GM03348 (cell line): ENCODE measurements at places on chromosomes 5 and 9.

DNA sequence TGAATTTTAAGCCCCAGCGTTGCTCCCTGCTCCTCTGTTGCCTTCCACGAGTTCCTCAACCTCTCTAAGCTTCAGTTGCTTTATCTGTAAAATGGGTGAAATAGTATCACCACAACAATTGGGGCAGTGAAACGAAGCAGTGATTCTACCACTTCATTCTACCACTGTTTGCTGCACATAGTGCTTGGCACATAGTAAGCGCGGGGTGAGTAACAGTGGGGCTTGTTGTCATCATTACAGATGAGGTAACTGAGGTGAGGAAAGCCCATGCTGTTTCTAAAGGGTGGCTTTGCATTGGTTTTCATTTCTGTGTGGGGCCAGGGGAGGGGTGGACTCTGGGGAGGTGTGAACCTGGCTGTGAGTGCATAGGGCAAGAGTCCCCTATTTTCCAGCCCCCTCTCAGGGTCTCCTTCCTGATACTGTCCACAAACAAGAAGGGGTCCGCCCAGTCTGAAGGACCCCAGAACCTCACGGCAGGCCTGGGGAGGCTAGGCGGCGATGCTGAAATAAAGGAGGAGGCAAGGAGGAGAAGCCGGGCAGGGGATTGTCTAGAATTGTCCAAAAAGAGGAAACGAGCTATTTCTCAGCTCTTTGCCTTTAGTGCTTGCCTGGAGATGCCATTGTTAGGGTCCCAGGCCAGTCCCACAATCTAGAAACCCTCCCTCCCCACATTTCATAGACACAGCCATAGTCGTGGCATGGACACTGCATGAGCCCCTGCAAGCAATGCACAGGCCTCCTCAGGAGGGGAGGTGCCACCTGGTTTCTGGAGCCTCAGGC, 65.6 kb downstream of the IL6ST start:
- DNase-seq: no peak

DNA sequence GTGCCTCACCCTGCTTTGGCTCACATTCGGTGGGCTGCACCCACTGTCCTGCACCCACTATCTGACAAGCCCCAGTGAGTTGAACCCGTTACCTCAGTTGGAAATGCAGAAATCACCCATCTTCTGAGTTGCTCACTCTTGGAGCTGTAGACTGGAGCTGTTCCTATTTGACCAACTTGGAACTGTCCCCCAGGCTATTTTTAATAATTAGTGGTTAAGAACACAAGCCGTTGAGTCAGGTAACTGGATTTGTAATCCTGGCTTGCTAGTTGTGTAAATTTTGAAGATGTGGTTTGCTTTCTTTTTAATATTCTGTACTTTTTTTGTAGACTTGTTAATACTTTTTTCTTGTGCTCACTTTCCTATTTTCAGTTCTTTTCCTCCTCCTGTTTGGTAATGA, 81.2 kb downstream of the CNTLN start:
- no peak for DNase-seq

DNA sequence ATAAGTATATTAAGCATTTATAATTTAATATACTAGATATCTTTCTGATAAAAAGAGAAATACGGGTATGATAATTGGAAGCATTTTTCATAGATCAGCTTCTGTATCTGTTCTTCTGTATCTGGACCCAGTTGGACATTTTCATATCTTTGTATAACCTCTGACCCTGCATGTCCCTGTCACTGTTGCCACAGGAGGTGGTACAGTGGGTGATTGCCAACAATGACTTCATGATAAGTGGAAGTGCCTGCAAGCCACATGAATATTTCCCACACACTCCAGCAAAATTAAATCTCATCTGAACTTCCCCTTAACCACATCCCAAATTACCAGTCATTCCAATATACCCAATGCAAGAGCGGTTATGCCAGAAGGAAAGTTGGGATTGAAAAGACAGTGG, 376.4 kb downstream of the ARRDC3 start:
- no peak for DNase-seq

DNA sequence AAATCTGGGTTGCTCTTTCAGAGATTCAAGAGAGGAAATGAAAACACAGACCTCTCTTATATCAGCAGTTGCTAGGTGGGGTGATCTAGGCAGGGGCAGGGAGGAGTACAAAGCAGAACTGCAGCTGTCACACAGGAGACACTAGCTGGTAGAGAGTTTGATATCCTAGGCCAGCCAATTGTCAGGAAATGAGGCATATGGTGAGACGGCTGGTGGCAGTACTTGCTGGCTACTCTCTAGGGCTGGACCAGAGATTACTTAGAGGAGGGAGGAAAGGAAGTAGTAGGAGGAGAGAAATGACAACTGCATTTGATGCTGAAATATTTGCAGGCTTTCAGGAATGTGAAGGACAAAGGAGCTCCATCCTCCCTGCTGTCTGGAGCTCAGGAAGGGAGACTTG, 113.8 kb downstream of the TRIM32 start:
- DNase-seq: no peak

GRCh38 chr9:136137321-136138265, 18.9 kb upstream of the TMEM250 start:
- no peak for DNase-seq

GRCh38 chr5:5154733-5155132, 14.6 kb downstream of the ADAMTS16 start:
- no peak for DNase-seq

DNA sequence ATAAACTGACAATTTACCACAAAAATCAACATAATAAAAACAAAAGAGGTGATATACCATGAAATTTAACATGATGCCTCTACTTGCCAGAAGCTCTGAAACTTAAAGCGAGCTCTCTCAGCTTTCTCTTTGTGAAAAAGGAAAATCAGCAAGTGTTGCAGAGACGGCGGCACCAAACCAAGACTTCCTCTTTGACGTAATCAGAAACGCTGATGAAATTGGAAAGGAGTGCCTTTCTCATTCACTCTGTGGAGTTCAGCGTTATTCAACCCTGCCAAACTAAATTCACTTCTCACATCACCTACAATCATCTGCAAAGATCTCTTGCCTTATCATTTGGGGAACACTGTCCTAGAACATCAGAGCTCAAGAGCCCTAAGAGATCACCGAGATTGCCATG, 32.2 kb downstream of the ANXA6 start:
- no peak for DNase-seq

- no peak for DNase-seq
Observed at GRCh38 chr5:16666883-16667398, 50.1 kb upstream of the RETREG1 start.

DNA sequence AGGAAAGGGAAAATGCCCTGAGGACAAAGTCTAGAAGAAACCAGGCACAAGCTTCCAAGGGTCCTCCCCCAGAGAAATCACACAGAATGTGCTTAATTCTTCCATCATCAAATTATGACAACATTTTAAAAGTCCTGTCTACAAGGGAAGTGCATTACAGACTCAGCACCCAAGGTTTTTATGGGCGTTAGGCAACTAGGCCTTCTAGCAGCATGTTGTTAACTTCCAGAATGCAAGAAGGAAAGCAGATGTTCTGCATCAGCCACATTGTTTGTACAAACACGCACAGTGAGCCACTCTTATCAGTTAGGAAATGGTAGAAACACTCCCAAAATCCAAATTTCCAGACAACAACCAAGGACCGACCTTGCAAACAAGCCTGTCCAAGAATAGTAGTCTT, 26.5 kb downstream of the SMC5 start:
- no peak for DNase-seq

GRCh38 chr5:169020102-169020501, 280.8 kb downstream of the SLIT3 start:
- no peak for DNase-seq
